ENCODE measurements at places on chromosomes 3 and 15. TPM values are rescaled to one million over a fixed set of nuclear protein-coding genes. Genes with fewer than 3 reads are reported as not detected.

Gene NOX5
- 1.8 TPM for total RNA-seq

Gene GPR62
- not detected for total RNA-seq

Gene SERINC4
- not detected for total RNA-seq

Gene HES1
- 4.7 TPM for total RNA-seq

Gene NR2E3
- total RNA-seq = 0.09 TPM

Gene HTR3E
- not detected for total RNA-seq

Gene ACOX2
- 28.2 TPM for total RNA-seq

Gene PSMD6
- 84.3 TPM for total RNA-seq

Gene SLC7A14
- total RNA-seq = 3.3 TPM

Gene TNFAIP8L3
- total RNA-seq = 80.4 TPM

Gene PROS1
- 17.9 TPM for total RNA-seq

Gene SYNPR
- not detected for total RNA-seq

Gene UROC1
- total RNA-seq = not detected

Measured in bronchial smooth muscle cell (primary cell).